ENCODE measurements at places on chromosomes 3 and 15.

DNA sequence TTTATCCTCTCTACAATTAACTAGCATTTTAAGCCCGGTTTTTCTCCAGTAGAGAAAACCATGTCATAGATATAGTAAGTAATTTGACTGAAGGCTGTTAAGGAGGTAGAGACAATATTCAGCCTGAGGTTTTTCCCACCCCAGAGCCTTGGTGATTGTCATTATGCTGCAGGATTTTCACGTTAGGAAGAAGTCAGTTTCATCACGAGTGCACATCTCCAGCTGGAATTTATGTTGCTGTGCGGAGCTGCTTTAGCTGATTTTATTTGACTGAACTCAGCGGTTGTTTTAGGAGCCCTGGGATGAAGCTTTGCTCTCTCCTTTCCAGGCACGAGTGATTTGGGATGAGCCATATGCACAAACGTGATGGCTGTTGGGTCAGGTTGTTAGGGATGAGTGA lies 271.3 kb upstream of the RGMA start:
- H3K27me3 ChIP-seq, result no peaks in the 10 kb centered on the region
- H3K36me3 ChIP-seq, result no peaks in the 10 kb centered on the region
- H3K27ac ChIP-seq, result peak overlapping the region; percentile 23
- no peak for DNase-seq
- H3K4me1 ChIP-seq, result no peaks in the 10 kb centered on the region
- no peak overlapping the region for H3K4me3 ChIP-seq

DNA sequence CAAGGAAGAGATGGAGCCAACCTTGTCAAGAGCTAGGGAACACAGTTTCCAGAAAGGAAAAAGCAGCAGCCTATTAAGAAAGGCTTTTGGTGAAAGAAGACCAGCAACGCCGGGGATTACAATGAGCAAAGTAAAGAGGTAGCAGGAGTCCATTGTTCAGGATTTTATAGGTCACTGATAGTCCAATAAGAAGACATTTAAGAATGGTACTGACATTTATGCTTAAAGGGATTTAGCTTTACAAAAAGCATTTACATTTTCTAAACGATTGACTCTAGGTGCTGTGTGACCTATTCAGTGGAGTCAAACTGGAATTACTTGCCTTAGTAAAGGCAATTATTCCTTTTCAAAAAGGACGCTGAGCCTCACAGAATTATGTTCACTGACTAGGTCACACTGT lies 40.8 kb downstream of the CSNK1G1 start:
- H3K27ac ChIP-seq, result no peak overlapping the region
- H3K27me3 ChIP-seq, result no peaks in the 10 kb centered on the region
- peaks cover 16% of the 10 kb centered on the region for H3K4me1 ChIP-seq
- DNase-seq, result no peak
- no peaks in the 10 kb centered on the region for H3K36me3 ChIP-seq
- H3K4me3 ChIP-seq, result no peak overlapping the region

GRCh38 chr3:55604402-55604801 lies 117.3 kb upstream of the WNT5A start:
- H3K27ac ChIP-seq, result no peak overlapping the region
- H3K36me3 ChIP-seq, result no peaks in the 10 kb centered on the region
- no peak for DNase-seq
- peaks cover 7% of the 10 kb centered on the region for H3K4me1 ChIP-seq
- H3K4me3 ChIP-seq, result no peak overlapping the region

DNA sequence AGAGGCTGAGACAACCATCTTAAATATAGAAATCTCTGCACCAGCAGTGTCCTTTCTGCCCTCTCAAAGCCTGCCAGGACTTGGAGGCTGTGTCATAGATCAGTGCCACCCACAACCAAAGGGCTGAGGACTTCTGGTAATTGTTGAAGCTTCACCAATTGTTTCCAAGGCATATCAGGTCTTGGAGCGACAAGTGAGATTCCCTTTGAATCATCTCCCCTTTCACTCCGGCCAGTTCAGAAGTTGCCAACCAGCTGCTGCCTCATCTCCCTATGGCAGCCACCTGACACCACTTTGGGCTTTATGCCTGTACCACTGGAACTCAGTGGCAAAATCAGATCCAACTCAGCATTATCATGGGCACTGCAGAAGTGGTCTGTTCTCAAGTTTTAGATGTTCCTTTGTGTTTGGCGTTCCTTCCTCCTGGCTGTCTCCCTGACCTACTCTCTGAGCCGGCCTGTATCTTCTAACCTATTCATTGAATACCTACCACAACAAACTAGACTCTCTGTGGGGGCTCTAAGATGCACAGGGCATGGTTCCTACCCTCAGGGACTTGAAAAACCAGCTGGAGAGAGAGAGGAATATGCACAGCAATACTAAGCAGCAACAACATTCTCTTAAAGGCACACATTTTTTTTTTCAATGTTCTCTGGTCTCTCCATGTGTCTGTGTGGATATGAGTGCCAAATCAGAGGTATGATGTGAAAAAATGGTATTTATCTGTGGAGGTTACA lies 90.8 kb upstream of the PFN2 start:
- H3K4me1 ChIP-seq, result peaks cover 23% of the 10 kb centered on the region
- no peak for DNase-seq
- H3K27me3 ChIP-seq, result no peaks in the 10 kb centered on the region
- H3K4me3 ChIP-seq, result no peak overlapping the region
- no peak overlapping the region for H3K27ac ChIP-seq
- H3K36me3 ChIP-seq, result no peaks in the 10 kb centered on the region

DNA sequence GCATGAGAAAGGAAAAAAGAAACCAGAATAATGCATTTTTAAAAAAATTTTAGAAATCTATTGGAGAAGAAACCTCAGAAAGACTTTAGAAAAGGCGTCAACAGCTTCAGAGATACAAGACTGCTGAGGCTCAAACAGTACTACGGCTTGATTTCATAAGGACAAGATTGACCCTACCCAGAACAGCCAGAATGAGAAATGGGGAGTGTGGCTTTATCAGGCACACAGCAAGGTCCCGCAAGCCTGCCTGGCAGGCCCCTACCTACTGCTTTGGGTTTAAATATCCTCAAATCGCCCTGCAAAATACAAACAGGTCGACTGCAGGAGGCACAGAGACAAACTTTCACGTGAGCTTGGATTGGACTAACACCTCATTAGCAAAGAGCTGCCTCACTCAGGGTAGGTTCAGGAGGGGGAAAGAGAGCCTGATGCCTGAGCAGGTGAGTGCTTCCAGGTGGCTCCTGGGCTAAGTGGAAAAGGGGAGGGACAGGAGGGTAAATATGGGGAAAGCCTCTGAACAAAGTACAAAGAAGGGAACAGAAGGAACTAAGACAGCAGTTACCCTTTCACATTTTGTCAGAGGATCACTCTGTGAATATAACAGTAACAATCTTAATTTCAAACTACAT lies 87.5 kb downstream of the RORA start:
- no peak for DNase-seq
- no peaks in the 10 kb centered on the region for H3K27me3 ChIP-seq
- H3K36me3 ChIP-seq, result no peaks in the 10 kb centered on the region
- H3K27ac ChIP-seq, result no peak overlapping the region
- no peak overlapping the region for H3K4me3 ChIP-seq
- no peaks in the 10 kb centered on the region for H3K4me1 ChIP-seq

DNA sequence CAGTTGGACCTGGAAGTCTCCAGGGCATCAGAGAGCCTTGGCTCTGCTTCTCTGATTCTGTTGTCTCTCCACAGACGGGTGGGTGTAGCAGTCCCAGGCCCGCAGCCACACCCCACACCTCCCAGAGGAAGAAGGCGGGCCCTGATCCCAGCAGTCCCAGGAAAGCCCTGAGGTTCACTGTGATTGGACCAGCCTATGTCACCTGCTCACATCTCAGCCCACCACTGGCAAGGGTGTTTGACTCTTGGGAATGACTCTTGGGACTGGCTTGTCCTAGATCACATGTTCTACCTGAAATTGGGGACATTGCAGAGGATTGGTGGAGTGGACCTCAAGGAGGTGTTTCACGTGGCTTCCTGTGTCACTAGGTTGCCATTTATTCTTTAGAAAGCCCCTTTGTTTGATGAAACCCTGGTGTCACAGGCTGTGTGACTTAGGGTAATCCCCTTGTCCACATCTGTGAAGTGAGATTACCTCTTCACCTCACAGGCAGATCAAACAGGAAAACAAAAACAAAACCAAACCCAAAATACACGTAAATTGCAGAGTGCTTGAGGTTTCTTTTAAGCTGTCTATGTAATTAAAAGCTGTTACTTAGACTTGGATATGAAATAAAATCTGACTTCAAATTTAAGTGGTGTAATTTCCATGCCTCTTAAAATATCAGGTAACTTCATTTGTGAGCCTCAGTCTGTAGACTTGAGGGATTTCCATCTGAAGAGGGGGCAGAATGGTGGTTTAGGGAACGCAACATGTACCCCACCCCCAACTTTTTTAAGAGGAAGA lies 26.7 kb downstream of the FLNB start:
- H3K4me3 ChIP-seq, result no peak overlapping the region
- H3K27ac ChIP-seq, result peak overlapping the region; percentile 31

- H3K4me3 ChIP-seq, result no peak overlapping the region
- H3K36me3 ChIP-seq, result no peaks in the 10 kb centered on the region
- H3K27me3 ChIP-seq, result no peaks in the 10 kb centered on the region
- H3K4me1 ChIP-seq, result peaks cover 10% of the 10 kb centered on the region
- DNase-seq, result no peak
Observed at GRCh38 chr3:43762451-43762850, 71.7 kb downstream of the ABHD5 start.

Data from vagina (tissue), 2 donors.